ENCODE measurements at places on chromosomes 2 and 18.

- DNase-seq = peak; percentile 61
These were observed 240.2 kb downstream of the TGIF1 start for GRCh38 chr18:3689986-3690763.

DNA sequence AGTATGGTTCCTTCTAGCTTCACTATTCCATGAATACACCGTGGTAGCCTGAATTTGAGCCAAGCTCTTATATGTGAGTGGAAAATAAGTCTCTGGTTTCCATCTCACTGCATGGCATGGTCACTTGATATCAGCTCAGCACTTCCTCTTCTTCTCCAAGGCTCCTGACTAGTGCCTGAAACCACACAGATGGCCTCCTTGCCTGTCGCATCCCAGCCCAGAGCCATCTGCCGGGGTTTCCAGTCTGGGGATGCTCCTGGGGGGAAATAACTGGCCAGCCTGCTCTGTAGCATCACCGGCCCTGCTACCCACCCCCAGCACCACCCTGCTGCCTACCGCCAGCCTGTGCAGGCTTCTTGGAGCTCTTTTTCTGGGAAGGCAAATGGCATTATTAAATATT is 7.7 kb upstream of the MARCHF4 start:
- no peak for DNase-seq

DNA sequence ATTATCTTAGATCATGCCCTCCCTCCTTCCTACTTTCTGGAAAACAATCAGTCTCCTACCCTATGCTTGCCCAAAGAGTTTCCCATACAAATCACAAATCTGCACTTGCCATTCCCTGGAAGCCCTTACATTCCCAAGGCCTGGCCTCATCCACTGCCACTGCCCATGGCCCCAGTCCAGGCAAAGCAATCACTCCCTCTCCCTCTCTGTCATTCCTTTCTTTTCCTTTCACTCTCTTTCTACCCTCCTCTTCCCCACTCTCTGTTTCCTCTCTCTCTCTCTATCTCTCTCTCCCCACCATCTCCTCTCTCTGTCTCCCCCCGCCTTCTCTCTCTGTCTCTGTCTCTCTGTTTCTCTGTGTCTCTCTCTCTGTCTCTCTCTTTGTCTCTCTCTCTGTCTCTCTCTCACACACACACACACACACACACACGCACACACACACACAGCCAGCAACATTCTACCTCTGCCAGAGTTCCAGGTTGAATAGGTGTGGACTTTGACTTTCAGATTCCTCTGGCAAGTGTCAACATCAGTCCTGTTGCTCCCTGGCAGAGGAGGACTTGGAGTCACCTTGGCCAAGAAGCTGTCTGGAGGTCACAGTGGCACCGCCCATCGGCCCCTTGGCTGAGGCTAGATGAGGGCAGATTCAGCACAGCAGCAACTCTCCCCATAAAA is 43.7 kb upstream of the NAT8 start:
- DNase-seq = no peak

GRCh38 chr2:213187386-213187785 is 36.0 kb upstream of the IKZF2 start:
- DNase-seq = no peak

DNA sequence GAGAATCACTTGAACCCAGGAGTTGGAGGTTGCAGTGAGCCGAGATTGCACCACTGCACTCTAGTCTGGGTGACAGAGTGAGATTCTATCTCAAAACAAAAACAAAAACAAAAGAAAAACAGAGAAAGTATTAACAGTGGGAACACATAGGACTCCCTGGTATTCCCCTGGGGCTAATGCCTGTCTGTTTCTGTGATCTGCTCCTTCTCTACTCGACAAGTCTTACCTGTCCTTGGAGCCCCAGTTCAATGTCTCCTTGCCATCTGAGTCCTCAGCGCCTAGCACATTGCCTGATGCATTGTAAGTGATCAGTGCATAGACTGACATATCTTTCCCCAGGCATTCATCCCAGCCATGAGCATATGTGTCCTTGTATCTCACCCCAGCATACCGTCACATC is 85.8 kb downstream of the ASAP2 start:
- DNase-seq = peak; percentile 92

DNA sequence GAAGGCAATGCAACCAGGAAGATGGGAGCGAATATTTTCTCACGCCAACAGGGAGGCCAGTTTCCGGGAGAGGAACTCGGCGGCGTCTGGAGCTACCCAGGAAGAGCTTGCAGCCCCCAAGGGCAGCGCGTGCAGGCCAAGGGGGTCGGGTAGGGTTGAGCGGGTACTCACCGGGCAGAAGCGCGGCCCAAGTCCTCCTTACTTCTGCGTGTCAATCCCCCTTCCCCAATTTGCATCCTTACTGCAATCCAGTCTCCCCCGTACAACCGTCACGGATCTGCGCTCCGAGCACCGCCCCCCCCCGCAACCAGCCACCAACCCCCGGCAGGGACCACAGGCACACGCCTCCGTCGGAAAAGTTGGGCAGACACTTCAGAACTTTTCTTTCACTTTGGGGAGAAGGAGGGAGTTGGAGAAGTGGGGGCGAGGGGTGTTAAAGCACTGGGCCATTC is 1.3 kb downstream of the ATP8B1 start:
- no peak for DNase-seq

- DNase-seq = peak; percentile 67
These were observed 20.6 kb upstream of the ATRAID start for GRCh38 chr2:27191070-27191829.

- DNase-seq = no peak
These were observed 301.3 kb upstream of the RGPD4 start for GRCh38 chr2:107525406-107525805.

DNA sequence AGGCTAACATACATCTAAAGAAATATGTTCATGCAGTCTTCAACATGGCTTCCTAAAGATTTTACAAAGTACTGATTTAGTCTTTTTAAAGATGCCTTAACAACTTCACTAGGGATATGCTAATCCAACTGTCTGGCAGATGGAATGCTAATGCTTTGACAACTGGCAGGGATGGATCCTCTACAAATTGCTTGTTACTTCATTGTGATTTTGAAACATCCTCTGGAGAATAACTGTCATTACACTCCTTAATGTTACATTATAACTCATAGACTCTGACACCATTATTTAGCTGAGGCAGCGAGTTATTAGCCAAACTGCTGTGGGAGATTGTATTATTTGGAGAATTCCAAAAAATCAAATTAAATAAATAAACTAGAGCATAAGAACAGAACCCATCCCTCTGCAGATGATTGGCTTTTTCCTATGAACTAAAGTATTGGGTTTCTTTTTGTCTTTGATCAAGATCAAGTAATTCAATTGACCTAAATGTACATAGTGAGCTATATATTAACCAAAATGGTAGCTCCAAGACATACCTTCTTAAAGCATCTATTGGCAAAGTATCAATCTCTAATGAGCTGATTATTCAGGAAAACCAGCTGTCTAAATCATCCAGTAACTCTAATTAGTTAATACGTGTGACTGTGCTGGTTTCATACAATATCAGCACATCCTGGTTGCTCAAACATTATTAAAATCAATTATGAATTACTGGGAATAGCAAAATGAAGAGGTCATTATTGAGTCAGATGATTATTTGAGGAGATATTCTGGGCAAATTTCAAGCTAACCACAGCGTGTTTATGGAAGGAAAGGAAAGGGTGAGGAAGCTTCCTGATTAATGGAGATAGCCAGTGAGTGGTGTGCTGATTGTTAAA is 321.3 kb upstream of the TFPI start:
- DNase-seq = no peak

- no peak for DNase-seq
These were observed 9.5 kb upstream of the TEX261 start for GRCh38 chr2:71003966-71004755.

DNA sequence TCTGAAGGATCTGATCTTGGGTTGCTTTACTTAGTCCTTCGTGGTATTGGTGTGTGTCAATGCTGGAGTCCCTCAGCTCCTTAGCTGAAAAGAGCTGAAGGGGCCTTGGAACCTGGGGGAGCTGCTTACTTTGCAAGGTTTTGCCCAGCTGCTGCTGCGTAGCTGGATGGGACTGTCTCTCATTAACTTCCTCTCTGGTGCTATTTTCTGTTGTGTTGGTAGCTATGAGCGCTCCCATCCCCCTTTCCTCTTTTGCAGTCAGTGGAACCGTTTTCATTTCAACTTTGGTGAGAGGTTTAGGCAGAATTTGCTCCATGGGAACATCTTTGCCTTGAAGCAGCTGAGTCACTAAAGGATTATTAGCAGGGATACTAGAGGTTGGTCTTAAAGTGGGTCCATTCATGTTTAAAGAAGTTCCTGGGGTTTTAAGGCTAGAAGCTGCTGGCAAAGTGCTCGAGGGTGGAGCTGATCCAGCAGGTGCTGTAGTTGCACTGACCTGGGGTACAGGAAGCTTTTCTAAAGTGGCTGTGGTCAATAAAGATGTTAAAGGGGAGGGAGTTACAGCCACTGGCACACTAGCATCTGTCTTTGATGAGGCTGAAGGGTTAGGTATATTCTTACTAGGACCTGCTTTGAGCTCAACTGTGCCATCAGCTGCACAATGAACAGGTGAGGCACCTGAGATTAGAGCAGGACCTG is 69.9 kb upstream of the DTNB start:
- no peak for DNase-seq
